ENCODE measurements at places on chromosomes 1 and 21. TPM values are rescaled to one million over a fixed set of nuclear protein-coding genes. Genes with fewer than 3 reads are reported as not detected.

Gene SPRR2D
- not detected for total RNA-seq

Gene TMEM9
- total RNA-seq = 97.6 TPM

Gene LCE2C
- not detected for total RNA-seq

Gene ELAVL4
- 0.99 TPM for total RNA-seq

Gene HEYL
- 12.1 TPM for total RNA-seq
